ENCODE measurements at places on chromosomes 2 and 18.

DNA sequence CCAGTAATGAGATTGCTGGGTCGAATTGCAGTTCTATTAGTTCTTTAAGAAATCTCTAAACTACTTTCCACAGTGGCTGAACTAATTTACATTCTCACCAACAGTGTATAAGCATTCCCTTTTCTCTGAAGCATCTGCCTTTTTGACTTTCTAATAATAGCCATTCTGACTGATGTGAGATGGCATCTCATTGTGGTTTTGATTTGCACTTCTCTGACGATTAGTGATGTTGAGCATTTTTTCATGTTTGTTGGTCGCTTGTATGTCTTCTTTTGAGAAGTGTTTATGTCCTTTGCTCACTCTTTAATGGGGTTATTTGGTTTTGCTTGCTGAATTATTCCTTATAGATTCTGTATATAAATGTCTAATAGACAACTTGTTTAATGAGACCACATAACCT is 69.6 kb upstream of the UGP2 start:
- DNase-seq, result no peak

DNA sequence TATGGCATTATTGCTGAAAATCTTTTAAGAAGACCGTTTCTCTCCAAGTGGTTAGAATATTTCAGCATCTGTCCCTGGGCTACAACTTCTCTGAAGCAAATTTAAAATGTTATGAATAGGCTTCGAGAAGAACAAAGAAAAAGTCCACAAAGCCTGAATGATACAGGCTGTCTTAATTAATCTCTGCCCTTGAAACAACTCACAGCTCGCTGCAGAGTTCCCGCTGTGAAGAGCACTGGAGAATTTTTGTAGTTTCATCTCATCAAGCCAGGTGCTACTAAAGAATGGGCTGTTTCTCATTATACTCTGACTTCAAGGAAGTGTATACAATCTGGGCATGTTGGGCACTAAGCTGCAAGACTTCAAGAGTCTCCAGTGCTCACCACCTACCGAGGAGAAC is 67.6 kb downstream of the LAMA1 start:
- no peak for DNase-seq

DNA sequence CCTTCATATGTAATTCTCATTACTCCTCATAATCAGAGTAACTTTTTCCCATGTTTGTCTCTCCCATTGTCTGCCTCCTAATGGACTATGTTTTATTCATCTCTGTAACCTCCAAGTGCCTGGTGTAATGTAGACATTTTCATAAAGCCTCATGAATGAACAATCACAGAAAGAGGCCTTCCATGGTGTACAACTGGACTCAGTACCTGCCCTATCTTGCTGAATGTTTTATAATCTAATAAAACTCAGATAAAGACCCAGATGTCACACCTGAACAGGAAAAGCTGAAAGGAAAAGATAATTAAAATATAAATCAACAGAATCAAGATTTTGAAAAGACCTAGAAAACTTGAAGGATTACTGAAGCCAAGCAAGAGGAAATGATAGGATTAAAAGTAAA is 36.7 kb downstream of the RAB1A start:
- no peak for DNase-seq

DNA sequence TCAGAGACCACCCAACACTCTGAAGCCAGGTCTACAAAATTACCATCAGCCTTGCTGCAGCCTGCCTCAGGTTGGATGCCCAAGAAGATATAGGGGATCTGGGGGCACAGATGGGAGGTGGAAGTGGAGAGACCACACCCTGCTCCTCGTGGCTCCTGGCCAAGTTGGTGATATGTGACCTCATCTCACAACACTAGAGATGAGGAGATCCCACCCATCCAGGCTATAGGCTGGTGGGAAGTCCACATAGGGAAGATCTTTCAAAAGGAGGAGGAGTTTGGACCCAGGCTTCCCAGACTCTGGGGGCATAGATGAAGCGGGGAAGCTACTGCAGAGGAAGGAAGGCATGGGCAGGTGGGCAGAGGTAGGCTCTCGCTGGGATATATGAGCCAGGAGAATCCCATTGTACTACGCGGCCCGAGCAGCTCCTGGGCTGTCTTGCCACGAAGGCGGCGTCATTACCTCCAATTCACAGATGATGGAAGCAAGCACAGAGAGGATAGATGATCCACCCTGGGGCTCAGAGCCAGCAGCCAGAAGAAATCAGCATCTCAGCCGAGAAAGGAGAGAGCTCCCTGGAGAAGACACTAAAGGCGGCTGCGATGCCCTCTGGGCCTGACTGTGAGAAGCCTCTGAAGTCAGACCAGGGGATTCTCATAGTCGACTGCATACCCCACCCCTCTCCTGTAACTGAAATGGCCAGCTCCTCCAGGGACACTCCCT is 96.0 kb downstream of the RHOB start:
- DNase-seq, result no peak

DNA sequence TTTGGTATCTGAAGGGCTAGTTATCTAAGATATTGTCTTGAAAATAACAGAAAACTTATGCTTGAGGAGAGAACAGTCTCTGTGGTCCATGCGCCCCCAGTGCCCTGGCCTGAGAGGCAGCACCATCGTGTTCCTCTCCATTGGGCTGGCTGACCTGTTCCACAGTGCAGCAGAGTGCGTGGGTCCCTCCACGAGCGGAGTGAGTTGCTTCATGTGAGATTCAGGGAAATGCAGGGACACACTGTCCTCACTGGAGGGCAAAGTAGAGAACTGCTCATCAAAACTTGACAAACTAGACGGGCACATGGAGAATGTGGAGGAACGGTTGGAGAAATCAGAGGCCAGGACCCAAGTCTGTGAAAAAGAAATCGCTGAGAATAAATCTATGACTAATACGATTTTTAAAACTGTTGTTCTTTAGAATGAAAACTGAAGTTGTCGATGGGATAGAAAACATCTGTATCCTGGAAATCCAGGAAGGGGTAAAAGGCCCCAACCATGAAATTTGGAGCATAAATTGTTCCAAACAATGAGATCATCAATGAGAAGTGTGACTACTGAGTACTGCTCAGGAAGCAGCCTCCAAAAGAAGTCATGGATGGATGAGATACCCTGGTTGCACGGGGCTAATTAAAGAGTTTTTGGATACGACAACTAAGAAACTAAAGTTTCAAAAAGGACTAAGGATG is 58.1 kb downstream of the REV1 start:
- no peak for DNase-seq

DNA sequence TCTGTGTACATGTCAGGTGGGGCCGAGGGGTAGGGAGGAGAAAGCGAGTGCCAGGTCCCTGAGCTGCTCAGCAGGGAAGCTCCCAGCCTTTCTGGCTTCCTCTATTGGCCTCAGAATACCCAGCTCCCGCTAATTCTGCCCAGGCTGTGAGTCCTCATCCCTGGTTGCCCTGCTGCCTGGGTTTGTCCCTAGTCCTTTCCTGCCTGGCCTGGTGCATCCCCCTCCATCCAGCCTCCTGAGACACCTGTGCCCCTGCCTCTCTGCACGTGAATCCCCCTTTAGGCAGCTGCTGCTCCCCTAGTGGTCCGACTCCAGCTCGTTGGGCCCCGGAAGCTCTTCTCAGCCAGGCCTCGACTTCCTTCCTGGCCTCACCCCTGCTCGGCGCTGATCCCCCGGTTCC is 54.6 kb downstream of the INHBB start:
- no peak for DNase-seq

DNA sequence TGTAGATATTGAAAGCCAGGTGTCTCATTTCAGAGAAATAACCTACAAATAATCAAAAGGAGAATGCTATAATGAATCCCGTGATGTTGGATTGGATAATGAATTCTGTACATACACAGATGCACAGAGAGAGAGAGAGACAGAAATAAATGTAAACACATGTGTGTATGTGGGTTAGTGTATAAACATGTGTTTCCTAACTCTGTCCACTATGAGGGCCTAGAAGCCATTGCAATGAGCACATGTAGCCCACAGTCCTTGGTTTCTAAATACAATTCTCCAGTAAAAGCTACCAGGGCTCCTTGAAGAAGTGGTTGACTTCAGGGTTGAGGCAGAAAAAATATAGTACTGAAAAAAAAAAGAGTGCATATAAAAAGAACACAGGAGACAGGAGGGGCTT is 109.5 kb downstream of the INHBB start:
- no peak for DNase-seq

- DNase-seq, result no peak
Measured at GRCh38 chr2:105546628-105546974, 147.8 kb upstream of the FHL2 start.

DNA sequence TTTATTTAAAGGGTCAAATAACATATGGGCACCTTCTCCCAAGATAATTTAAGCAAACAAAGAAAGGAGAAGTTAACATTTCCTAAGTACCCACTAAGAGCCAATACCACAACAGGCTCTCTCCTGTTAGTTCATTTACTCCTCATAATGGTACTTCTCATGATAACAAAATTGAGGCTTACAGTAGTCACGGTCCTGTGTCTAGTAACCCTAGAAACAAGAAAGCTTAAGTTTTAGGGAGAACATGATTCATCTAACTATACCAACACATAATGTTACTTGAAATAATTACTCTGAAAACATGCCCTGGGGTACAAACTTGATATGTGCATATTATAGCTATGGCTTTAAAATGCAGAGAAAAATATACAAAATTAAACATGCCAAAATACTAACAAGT is 19.8 kb downstream of the IWS1 start:
- DNase-seq, result no peak

DNA sequence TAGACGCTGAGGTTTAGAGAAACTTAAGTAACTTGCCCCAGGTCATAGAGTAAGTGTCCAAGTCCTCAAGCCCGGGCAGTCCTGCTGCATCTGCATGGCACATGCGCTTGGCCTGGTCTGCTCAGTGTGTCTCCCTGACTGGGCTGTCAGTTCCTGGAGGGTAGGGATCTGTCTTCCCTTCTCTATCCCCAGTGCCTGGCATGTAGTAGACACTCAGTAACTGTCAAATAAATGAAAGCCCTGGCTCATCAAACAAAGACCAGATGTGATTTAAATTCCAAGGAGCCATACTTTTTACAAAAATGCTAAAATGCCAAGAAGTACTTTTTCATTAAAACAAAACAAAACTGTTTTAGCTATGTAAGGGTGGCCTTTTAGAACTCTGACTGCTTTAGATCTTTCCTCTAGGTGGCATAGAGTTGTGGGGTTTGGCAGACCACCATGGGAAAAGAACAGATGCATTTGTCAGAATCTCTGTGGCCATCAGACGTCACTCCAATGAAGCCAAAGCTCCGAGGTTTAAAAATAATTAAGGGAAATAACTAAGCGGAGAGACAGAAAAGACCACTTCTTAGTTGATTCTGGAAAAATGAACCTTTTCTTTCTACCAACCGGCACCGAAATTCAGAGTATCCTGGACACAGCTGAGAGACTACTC is 34.0 kb downstream of the EPAS1 start:
- no peak for DNase-seq

DNA sequence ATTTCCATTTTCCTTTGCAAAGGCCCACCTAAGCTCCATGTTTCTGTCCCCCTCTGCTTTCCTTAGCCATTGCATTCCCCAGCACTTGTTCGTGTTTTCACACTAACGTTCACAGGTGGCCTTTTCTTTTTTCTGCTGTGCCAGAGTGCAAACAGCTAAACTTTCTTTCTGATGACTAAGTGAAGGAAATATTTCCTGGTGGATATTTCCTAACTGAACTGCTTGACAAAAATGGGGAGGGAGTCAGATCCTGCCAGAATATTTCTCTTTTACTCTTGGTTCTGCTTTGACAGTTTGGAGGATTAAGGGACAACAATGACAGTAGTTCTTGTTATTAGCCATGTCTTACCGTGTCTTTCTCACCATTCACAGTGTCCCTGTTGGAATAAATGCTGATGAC is 344.0 kb downstream of the ARHGAP15 start:
- no peak for DNase-seq

- DNase-seq, result no peak
Measured at GRCh38 chr18:26637324-26637723, 89.0 kb upstream of the KCTD1 start.

- no peak for DNase-seq
Measured at GRCh38 chr2:88355486-88355885, 97.0 kb downstream of the FOXI3 start.

GRCh38 chr2:14355102-14355501 is 277.4 kb upstream of the LRATD1 start:
- no peak for DNase-seq

Data from GM10248 (cell line).